ENCODE measurements at places on chromosomes 7 and 10. TPM values are rescaled to one million over a fixed set of nuclear protein-coding genes. Genes with fewer than 3 reads are reported as not detected.

The TRIL gene
- 2.5 TPM for total RNA-seq

The MYL7 gene
- total RNA-seq, result not detected

The C7orf57 gene
- 0.57 TPM for total RNA-seq

- no peak for DNase-seq
- H3K36me3 ChIP-seq, result no peaks in the 10 kb centered on the region
- no peak overlapping the region for H3K27ac ChIP-seq
- no peaks in the 10 kb centered on the region for H3K4me1 ChIP-seq
- H3K4me3 ChIP-seq, result no peak overlapping the region
Observed at GRCh38 chr7:155508376-155509358, 37.7 kb downstream of the CNPY1 start.

DNA sequence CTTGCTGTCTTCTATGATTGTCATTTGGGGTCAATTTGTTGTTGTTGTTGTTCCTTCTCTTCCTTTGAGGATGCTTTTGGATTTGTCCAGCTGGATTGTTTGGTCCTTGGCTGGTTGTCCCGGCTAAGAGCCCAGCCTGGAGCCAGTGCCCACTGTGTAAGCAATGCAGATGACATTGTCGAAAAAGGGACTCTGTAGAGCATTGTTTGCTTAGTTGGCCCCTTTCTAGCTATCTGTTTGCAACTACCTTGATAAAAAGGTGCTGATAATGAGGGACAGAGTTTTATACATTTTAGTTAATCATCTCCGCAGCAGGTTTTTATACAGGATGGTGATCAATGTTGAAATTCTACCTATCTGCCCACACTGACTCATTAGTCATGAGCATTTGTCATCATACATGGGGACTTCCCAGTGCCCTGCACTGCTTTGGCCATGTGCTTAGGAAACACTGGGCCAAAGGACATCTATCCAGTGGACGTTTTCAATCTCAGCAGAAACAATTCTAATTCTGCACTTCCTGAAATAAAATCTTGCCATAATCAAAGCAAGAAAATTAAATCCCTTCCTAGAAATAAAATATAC lies 311.9 kb downstream of the GRM8 start:
- no peaks in the 10 kb centered on the region for H3K36me3 ChIP-seq
- no peak overlapping the region for H3K27ac ChIP-seq
- no peak overlapping the region for H3K4me3 ChIP-seq
- no peaks in the 10 kb centered on the region for H3K4me1 ChIP-seq

DNA sequence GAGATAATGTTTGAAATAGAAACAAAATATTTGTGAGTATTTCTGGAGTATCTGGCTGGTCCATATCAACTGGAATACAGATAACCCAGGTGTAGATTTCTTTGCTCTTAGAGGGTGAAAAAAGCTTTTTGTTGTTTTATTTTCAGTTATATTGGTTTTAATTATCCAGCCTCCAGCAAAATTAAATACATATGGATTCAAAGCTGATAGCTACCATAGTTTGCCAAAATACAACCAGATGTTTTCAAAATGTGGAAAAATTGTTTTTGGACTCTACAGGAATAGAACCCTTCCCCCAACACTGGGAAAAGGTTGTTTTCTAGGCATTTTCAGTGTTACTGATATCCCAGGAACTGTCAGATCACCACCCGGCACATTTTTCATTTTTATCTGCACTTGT lies 30.1 kb downstream of the LRRC17 start:
- no peaks in the 10 kb centered on the region for H3K4me1 ChIP-seq
- no peak overlapping the region for H3K27ac ChIP-seq
- H3K4me3 ChIP-seq, result no peak overlapping the region

DNA sequence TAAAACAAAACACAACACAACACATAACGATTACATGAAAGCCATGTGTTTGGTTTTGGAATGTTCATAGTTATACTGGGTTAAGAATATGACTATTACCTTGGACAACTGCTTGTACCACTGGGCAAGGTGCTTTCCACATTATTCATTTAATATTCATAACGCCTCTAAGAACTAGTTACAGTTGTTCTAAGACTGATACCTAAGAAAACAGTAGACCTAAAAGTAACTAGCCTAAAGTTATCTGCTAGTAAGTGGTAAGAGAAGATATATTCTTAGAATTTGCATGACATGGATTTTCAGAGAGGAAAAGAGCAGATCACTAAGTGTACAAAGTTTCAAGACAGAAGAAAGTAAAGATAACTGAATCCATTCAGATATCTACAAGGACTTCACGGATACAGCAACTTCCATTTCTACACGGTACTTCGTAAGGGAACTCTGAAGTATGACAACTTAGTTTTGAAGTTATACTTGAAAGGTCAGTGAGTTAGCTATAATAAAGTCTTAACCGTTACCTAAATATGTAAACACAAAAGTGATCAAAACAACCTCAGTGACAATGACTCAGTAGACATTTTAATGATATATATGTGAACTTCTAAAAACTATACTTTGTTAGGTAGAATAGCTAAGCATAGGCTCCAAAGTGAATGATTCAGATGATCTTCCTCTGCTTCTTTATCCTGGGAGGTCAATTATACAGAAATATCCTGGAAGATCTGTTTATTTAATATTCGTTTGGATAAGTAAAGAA lies 65.1 kb downstream of the MINDY3 start:
- DNase-seq, result no peak
- no peaks in the 10 kb centered on the region for H3K36me3 ChIP-seq
- no peak overlapping the region for H3K4me3 ChIP-seq
- H3K27me3 ChIP-seq, result no peaks in the 10 kb centered on the region
- no peaks in the 10 kb centered on the region for H3K4me1 ChIP-seq

GRCh38 chr7:94206295-94206694 lies 188.4 kb upstream of the COL1A2 start:
- DNase-seq, result no peak
- H3K27ac ChIP-seq, result no peak overlapping the region

GRCh38 chr10:97412891-97413304 lies 11.8 kb upstream of the RRP12 start:
- peak overlapping the region; percentile 87 for H3K27ac ChIP-seq
- H3K36me3 ChIP-seq, result no peaks in the 10 kb centered on the region
- no peak for DNase-seq
- H3K4me1 ChIP-seq, result peaks cover 11% of the 10 kb centered on the region

GRCh38 chr7:38274486-38274885 lies 1.1 kb upstream of the TARP start:
- DNase-seq, result no peak
- H3K36me3 ChIP-seq, result no peaks in the 10 kb centered on the region
- H3K27ac ChIP-seq, result no peak overlapping the region
- no peaks in the 10 kb centered on the region for H3K4me1 ChIP-seq
- no peak overlapping the region for H3K4me3 ChIP-seq
- no peaks in the 10 kb centered on the region for H3K27me3 ChIP-seq

DNA sequence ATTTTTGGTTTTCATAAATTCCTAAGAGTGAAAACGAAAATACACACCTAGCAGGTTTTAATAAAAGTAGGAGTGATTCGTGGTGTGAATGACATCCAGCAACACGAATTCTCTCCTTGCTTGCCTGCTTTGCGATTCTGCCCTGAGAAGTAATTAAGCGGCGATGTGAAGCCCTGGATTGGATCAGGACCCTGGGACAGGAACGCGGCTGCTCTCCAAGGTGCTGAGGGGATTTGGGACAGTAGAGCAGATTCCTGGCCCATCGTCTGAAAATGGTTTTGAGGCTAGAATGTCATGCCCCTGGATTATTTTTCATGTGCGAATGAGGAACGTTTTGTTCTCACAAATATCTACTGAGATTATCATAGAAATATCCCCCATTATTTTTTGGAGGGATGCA lies 7.8 kb downstream of the NPS start:
- H3K27ac ChIP-seq, result no peak overlapping the region
- DNase-seq, result no peak
- no peaks in the 10 kb centered on the region for H3K4me1 ChIP-seq
- H3K27me3 ChIP-seq, result no peaks in the 10 kb centered on the region
- H3K36me3 ChIP-seq, result no peaks in the 10 kb centered on the region
- H3K4me3 ChIP-seq, result no peak overlapping the region

DNA sequence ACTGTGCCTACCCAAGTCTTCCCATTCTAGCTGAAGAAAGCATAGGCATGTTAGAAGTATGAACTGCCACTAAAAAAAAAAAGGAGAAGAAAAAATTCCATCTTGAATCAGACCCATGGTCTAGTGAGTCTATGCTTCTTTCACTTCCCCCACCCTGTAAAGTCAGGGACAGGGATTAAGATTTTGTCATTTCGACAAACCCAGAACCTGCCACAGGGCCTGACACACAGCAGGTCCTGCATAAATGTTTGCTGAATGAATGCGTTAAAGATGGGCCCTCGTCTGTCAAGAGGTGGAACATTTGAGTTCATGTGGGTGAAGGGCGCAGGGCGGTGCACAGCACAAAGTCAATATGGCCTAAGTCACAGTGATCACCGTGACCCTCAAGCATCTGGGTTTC lies 4.9 kb downstream of the HIPK2 start:
- DNase-seq, result no peak
- H3K27me3 ChIP-seq, result no peaks in the 10 kb centered on the region
- H3K4me1 ChIP-seq, result peaks cover 83% of the 10 kb centered on the region
- H3K4me3 ChIP-seq, result no peak overlapping the region
- H3K36me3 ChIP-seq, result peaks cover 22% of the 10 kb centered on the region

DNA sequence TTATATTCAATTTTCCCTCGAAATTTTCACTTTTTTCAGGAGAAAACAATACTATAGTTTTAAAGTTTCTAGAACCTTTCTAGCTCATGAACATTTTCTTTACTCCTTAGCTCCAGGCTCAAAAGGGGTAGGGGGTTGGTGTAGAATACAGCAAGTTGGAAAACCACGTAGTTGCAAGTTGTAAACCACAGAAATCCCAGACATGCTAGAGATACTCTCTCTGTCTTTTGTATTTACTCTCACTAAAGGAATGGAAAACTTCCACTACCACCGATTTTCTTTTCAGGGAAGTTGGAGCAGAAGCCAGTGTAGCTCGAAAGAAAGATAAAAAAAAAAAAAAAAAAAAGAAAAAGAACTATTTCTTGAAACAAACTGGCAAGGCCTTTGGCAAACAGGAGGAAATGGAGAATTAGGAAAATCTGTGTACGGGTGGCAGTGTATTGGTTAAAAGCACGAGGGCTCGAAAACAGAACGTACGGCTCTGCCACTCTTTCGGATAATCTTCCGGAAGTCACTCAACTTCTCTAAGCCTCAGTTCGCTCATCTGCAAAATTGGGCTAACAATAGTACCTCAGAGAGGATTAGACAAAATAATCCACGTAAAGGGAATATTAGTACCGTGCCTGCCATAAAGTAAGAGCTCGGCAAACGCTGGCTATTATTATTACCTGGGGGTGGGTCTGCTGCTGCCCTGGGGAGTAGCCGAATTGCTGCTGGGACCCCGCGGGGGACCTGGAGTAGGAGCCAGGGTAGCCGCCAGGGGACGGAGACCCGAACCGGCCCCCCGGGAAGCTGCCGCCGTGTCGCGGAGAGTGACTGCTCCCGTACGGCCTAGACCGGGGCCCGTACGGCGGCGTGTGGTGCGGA lies 628 bp downstream of the MPLKIP start:
- H3K27ac ChIP-seq, result peak overlapping the region; percentile 90
- peaks cover 18% of the 10 kb centered on the region for H3K4me1 ChIP-seq
- no peaks in the 10 kb centered on the region for H3K36me3 ChIP-seq
- peak overlapping the region; percentile 88 for H3K4me3 ChIP-seq

DNA sequence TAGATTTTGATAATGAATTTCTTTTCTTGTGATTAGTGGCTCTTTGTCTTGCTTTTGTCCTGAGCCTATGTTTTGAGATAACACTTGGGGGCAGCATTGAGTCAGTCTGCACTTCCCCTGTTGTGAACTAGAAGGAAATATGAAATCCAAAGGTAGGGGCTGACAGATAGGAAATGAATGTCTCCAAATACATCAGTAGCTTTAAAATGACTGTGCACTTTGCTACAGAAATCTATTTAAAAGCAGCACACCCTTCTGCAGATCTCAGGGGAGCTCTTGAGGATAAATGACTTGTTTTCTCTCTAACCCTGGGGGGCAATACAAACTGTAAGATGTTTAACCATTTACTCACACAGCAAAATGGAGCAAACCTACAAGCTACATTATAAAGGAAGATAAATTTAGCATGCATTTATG lies 176.0 kb upstream of the MYO3A start:
- no peaks in the 10 kb centered on the region for H3K27me3 ChIP-seq
- H3K27ac ChIP-seq, result no peak overlapping the region
- no peaks in the 10 kb centered on the region for H3K36me3 ChIP-seq
- H3K4me3 ChIP-seq, result no peak overlapping the region
- DNase-seq, result no peak

DNA sequence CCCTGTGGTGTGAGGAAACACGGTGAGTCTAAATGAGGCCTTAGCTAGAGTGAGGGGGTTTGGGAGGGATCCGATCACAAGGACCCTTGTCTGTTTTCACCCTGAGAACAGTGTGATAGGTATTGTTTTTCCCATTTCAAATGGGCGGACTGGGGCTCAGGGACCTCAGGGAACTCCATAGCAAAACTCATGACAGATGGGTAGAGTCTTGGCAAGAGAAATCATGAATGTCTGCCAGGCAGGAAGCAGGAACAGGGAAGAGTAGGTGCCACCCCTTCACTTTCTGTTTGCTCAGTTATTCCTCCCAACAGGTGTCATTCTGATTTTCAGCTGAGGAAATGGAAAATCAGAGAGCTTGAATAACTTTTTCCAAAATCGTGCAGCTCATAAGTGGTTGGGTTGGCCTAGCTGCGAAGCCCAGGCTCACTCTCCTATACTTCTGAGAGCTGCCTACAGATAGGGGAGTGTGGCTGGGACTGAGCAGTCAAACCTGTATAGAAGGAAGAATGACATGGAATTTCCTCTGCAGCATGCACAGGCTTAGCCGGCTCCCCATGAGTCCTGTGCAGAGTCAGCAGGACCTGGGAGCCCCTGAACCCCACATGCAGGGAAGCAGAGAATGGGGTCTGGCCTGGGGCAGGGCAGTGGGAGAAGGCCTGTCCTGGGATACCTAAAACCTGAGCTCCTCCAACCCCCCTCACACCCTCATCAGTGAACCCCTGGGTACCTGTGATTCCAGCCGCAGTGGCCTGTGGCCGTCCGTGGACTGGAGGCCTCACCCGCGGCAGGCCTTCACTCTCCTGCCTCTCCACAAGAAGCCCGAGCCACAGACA lies 17.6 kb upstream of the C10orf105 start:
- no peaks in the 10 kb centered on the region for H3K27me3 ChIP-seq
- H3K4me1 ChIP-seq, result peaks cover 55% of the 10 kb centered on the region
- H3K4me3 ChIP-seq, result no peak overlapping the region
- DNase-seq, result no peak

DNA sequence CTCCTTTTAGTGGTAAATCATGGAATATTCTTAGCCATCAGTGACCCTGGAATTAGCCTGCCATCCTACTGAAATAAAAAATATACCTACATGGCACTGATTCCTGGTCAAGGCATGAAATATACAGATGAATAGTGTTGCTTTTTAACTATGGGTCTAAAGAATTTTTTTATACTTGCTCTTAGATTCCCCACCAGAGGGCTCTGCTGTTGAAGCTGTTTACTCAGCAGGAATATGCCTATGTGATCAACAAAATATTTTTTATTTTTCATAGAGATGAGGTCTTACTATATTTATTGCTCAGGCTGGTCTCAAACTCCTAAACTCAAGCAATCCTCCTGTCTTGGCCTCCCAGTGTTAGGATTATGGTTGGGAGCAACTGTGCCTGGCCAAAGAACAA lies 13.5 kb downstream of the ZC3HC1 start:
- peaks cover 7% of the 10 kb centered on the region for H3K36me3 ChIP-seq
- H3K4me3 ChIP-seq, result no peak overlapping the region
- no peak for DNase-seq

- no peak overlapping the region for H3K4me3 ChIP-seq
- no peaks in the 10 kb centered on the region for H3K36me3 ChIP-seq
- no peaks in the 10 kb centered on the region for H3K4me1 ChIP-seq
- H3K27me3 ChIP-seq, result no peaks in the 10 kb centered on the region
- no peak for DNase-seq
Observed at GRCh38 chr10:68212721-68213352, 19.1 kb downstream of the ATOH7 start.

All from esophagus squamous epithelium (tissue), 5 donors.